H54 (cell line): ENCODE measurements at places on chromosomes 2 and 18.

GRCh38 chr2:45272549-45273265 is 263.5 kb upstream of the SIX2 start:
- DNase-seq, result no peak

DNA sequence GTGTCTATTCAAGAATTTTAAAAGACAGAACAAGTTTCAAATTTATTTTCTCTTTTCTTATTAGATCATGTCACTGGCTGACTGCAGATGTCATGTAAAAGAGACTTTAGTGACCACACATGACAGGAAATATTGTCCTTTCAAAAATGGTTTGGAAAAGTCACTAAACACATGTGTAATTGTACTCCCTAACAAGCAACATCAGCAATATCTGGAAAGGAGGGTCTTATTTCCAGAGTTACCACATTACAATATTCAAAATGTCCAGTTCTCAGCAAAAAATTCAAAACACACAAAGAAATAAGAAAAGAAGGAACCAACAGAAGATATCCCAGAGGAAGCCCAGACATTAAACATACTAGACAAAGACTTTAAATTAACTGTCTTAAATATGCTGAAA is 197.1 kb downstream of the EN1 start:
- DNase-seq, result no peak

- no peak for DNase-seq
Measured at GRCh38 chr2:122980671-122981070, 1044.4 kb upstream of the CNTNAP5 start.

DNA sequence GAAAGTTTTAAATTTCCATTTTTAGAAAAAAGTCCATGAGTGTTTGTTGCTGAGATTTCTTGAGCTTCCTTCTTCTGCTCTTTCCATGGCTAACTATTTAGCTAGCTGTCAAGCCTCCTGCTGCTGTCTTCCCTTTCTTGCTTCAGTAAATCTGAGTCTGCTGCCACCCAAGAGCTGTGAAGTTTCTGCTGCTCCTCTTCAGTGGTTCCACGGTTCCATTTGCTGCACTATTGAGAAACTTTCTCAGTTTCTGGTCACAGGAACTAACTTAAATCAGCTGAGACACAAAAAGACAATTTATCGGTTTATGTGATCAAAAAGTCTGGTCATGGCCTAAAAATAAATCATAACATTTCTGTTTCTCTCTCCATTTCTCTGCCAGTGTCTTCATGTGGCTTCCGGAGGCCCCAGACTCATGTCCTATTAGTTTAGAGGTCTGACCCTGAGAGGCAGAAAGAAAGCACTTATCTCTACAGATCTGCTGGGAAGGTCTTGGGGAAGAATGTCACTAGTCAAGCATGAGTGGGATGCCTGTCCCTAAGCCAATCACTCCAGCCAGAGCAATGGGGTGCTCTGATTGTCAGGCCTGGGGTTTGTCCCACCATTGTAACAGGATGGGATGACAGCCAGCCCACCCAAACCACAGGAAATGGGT is 73.0 kb upstream of the ARL4C start:
- DNase-seq, result no peak

GRCh38 chr2:218263817-218264641 is 3.2 kb downstream of the GPBAR1 start:
- no peak for DNase-seq

DNA sequence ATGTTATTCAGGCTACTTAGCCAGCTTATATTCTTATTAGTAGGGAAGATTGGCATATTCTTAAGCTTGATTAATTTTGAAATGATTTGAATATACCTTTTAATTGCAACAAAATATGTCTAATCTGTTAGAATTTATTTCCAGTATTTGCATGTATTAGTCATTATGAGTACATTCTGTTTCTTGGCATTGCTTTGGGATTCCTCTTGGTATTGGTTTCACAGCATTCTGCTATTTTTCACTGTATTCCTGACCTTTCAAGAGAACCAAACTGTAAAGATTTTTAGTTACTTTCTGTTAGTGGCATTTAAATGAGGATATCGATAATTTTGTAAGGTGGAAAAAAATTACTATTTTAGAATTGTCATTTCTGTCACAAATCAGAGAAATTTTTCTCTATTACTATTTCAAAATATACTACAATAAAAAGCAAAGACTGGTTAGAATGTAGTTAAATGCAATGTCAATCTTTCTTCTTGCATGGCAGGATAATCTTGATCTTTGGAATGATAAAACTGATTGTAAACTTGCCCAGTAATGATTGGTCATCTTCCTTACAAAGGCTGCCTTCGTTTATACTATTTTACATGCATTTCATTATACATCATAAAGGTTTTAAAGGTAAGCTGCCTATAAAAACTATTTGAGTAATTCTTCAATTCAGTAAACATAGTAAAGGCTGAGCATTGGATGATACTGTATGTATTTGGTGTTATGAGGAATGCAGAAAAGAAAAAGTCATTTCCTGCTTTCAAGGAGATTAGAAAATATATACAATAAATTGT is 86.1 kb downstream of the SLC4A10 start:
- DNase-seq, result no peak

- DNase-seq, result no peak
Measured at GRCh38 chr18:13005289-13005688, 14.1 kb downstream of the CEP192 start.

DNA sequence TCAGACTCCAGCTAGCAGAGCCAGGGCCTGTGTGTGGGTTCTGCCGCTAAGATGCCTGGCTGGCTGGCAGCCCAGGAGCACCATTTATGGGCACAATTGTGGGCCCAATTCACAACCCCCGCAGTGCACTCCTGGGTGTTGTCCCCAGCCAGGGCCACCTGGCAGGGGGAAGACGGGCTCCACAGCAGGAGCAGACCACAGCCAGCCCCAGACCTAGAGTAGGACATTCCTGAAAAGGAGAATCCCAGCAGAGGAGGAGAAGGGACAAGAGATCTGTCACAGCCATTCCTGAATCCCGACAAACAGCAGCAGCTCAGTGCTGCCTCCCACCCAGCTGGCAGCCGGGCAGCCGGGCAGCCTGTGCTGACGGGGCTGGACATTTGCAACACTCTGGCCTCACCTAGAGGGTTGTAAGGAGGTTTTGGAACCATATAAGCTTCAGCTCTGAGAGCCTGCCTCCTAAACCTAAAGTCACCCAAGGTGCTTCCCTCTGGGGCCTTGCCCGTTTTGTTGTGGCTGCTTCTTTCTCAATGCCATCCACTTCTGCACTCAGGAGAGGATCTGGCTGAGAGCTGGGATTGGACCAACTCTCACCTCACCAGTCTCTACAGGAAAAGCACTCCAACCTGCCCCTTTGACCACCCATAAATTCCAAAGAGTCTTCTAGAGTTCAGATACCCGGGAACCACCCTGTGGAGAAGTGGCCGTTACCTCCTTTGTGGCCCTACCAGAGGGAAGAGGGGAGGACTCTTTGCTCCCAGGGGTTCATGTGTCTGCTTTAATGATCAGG is 4.1 kb upstream of the TMEM177 start:
- no peak for DNase-seq

GRCh38 chr2:118582058-118582457 is 265.4 kb downstream of the EN1 start:
- DNase-seq, result no peak

DNA sequence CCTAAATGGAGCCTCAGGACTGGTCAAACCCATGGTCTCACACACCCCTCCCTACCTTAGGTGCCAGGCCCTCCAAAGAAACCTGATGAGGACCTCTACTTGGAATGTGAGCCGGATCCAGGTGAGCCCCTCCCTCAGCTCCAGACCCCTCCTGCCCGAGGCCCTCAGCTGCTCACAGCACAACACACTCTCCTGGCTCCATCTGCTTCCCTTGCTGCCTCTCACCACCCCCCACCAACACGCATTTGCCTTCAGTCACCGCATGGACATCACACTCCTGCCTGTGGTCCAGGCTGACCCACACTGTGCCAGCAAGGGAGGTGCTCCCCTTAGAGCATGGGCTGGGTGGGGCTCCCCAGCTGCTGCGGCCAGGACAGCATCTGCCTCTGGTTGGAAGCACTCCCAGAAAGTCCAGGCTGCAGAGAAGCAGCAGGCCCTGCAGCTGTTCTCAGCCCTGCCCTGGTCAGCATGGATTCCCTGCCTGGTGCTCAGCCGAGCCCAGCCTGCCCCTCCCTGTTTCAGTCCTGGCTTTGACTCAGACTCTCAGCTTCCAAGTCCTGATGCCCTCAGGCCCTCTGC is 15.1 kb downstream of the SH2D6 start:
- DNase-seq, result peak; percentile 88

GRCh38 chr18:32583431-32583830 is 112.7 kb upstream of the GAREM1 start:
- no peak for DNase-seq

DNA sequence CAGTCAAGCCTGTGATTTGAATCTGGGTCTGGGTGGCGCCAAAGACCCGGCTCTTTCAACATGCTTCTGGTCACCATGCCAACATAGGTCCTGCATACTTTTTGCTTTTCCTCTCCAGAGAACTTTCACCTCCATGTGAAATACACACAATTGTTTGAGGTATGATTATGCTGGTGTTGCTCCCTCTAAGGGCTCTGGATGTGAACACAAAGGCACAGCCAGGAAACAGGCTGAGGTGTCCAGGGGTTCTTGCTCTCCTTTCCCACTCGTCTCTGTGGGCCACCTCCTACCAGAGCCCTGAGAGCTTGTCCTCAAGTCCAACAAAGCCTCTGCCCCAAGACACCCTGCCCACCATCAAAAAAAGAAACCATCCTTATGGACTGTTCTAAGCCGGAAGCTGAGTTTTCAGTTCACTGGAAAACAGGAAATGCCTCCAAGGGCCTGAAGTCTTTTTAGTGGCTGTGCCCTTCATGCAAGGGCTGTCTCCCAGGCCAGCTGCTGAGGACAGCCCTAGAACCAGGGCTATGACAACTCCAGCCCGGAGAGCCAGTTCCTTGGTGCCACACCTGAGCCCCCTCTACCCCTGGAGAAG is 100.2 kb upstream of the EPAS1 start:
- no peak for DNase-seq

DNA sequence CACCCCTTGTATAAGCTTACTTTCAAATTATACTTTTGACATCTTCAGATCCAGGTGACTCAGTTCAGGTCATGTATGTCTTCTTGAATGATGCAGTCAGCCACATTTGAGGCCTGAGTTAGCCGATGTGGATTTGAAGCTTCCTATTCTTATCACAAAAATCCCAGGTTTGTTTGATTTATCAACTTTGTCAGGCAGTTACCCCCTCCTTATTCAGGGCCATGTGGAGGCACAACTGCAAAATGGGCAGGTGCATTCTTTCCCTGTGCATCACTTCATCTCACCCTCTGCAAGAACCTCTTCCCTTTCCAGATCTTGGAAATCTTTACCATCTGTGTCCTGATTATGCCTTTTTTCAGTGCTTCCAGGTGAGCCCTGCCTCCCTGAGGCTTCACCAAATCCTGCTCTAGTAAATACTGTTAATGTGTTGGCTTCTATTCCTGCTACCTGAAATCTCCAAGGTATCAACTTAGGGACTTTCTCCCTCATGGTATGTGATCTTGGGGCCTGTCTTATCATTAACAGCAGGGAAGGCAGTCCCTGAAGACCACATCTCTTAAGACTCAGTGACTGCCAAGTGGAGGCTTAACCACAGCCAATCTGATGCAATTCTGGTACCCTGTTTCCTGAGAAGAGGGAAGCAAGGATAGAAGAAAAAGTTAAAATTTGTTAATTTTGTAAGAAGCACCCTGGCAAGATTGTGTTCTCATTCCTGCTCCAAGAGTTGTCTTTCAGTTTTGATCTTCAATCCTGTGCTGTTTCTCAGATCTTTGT is 9.4 kb upstream of the ARHGAP28 start:
- DNase-seq, result no peak

DNA sequence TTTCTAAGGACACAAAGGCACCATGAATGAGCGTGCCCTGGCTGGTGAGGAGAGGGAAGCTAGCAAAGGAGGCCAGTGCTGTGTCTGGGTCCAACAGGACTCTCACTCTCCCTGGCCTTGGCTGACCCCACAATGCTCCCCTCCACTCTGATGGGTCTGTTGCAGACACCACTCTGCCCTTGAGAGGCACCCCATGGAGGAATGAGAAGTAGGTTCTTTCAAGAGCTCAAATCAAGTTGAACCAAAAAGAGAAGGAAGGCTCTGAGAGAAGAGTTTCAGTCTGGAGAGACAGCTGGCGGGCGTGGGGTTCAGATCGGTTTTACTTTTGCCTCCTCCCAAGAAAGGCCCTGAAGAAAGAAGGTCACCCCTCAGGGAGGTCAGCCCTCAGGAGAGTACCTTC is 18.4 kb downstream of the TMEM247 start:
- DNase-seq, result no peak

DNA sequence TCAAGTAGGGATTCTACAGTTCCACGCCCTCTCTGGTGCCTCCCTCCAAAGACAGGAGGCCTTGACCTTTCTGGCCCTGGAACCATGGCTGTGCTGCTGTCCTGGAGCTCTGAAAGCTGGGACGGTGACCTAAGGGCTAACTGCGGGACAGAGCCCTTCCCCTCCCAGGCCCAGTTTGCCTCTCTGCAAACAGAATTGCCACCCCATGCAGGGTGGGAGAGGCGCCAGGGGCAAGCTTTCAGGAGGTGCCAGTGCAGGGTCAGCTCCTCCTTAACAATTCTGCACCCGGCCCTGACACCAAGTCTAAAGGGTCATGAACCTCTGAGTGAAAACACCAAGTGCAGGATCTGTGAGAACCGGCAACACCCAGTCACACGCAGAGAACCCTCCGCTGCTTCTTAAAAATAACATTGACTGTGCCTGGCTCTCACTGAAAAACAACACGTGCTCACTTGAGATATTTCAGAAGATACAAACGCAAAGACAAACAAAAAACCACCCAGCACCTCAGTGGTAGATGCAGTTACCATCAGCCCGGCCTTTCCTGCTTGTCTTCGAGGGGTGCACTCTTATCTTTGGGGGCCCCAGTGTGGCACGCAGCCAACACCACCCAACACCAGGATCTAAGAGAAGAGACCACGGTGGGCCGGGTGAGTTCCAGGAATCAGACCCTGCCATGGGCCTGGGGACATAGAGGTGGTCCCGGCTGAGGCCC is 1.1 kb upstream of the SNED1 start:
- DNase-seq, result no peak

GRCh38 chr2:158890296-158890905 is 78.0 kb upstream of the TANC1 start:
- no peak for DNase-seq

GRCh38 chr2:85769236-85769982 is 15.6 kb downstream of the ATOH8 start:
- DNase-seq, result no peak

GRCh38 chr2:143893371-143893770 is 626.5 kb downstream of the ZEB2 start:
- DNase-seq, result no peak
